ENCODE measurements at places on chromosomes 11 and 22.
A peak's percentile ranks its signal among the peaks of the same experiment; 100 is the strongest.

- DNase-seq, result no peak
Observed at GRCh38 chr11:62001450-62002191, 34.2 kb upstream of the FTH1 start.

DNA sequence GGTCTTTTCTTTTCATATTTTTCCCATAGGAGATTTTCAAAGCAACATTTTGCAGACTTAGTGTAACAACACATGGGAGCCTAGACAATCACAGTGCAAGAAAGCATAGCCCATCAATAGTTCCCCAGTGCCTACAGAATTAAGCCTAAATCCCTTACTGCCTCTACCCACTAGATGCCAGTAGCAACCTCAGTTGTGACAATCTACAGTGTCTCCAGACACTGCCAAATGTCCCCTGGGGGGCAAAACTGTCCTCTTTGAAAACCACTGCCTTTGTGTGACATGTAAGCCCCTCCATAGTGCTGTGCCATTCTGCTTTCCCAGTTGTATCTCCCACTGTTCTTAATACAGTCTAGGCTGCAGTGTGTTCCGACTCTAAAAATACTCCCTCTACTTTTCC, 1329.0 kb downstream of the LRRC4C start:
- DNase-seq, result no peak

DNA sequence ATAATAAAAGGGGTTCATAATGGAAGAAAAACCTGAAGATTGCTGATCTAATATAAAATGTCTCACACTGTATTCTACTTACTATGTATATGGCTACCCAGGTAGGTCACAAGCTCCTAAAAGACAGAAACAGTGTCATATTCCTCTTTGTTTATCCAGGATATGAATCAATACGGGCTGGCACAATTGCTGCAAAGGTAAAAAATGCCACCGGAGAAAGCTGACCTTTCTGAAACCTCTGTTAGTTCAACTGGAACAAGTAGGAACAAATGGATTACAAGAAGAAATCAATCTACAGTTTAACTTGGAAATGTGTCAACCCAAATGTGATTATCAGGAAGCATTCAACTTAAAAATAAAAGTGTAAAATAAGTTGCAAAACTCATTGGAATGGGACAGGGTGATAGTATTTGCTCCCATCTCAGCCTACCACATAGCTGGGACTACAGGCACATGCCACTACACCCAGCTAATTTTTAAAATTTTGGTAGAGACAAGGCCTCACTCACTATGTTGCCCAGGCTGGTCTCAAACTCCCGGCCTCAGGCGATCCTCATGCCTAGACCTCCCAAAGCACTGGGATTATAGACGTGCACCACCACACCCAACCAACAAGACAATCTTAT, 27.6 kb downstream of the SLC35F2 start:
- DNase-seq, result no peak

DNA sequence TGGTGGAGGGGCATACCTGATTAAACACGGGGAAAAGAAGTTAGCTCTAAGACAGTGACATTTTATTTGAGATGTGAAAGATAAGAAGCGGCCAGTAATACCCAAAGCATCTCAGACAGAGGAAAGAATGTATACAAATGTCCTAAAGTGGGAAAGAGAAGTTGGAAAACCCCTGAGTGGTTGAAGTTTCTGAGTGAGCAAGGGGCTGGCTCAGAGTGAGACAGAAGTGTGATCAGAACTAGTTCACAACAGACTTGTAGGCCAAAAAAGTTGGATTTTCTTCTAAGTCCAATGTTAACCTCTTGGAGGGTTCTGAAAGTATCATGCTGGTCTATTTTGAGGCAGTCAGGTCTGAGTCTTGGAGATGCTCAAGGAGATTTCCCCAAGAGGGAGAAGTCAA, 608.7 kb downstream of the SOX6 start:
- DNase-seq, result no peak

- no peak for DNase-seq
Observed at GRCh38 chr11:77345621-77346020, 44.1 kb upstream of the GDPD4 start.

GRCh38 chr11:27717377-27717776, 17.1 kb upstream of the BDNF start:
- no peak for DNase-seq

DNA sequence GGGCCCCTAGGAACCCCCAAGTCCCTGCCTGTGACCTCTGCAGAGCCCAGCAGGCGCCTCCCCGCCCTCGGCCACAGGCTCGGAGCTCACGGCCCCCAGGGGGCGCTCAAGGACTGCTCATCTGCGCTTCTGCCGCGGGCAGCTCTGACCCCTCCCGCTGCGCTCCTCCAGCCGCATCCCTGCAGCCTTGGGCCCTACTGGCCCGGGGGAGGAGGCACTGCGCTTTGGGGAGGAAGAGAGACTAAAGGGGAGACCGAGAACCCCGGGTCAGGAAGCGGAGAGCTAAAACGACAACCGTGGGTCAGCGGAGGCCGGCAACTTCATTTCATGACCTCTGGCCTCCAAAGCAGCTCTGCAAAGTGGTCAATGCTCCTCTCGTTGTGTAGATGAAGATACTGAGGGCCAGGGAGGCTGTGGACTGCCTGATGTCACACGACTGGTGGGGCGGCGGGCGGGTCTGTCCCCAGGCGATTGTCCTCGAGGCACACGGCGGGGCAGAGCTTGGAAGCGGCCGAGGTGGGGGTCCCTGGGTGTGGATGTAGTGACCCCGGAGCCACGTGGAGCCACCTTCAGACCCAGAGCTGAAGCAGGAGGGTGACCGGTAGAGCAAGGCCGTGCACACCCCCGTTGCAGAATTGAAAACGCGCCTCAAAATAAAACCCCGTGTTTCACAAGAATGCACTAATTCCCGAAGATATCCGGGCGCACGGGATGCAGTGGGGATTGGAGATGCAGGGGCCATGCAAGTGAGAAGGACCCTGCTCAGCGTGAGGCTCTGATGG, 2.7 kb upstream of the KRTAP5-6 start:
- DNase-seq, result peak; percentile 70

- no peak for DNase-seq
Observed at GRCh38 chr11:13008625-13009475, at the start of gene RASSF10. TSS of gene RASSF10 (plus strand) at chr11:13009316. CDS start at chr11:13009577, 261 bp downstream.

DNA sequence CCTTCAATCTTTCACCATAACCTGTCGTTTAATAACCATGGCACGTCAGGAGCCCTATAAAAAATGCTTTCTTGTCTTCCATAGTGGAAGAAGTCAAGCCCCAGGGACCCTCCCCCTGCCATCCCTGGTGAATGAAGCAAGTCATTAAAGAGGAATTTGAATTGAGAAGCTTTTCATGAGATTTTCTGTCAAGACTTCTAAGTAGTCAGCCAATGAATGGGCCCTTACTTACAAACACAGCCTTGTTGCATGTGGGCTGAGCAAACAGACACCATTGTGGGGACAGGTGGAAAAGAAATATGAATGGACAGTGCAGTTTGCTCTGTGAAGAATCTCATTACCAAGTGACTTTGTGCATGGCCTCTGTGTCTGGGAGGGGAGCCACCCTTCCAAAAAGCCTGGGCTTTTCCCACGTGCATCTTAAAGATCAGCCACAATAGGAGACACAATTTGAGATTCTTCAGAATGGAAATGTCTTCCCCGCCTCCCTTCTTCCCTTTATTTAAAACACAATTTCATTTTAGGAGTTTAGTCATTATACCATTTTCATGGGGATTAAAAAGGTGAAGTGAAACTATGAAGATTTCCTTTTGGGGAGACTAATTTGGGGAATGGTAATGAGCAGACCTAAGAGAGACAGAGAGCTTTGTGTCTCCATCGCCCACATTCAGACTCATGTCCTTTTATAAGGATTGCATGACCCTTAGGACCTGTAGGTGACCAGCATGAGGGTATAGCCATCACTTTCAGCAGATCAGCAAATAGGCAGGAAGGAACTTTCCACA, 152.0 kb downstream of the LRRC4C start:
- no peak for DNase-seq

- no peak for DNase-seq
Observed at GRCh38 chr11:57775491-57775890, 13.9 kb downstream of the CTNND1 start.

- DNase-seq, result no peak
Observed at GRCh38 chr11:115676206-115676605, 172.0 kb upstream of the CADM1 start.

- no peak for DNase-seq
Observed at GRCh38 chr11:11414996-11415395, 61.9 kb upstream of the CSNK2A3 start.

GRCh38 chr11:9280655-9281301, 15.6 kb upstream of the DENND5A start:
- no peak for DNase-seq

GRCh38 chr11:93857413-93858120, 7.1 kb upstream of the VSTM5 start:
- no peak for DNase-seq

- no peak for DNase-seq
Observed at GRCh38 chr22:31944700-31945442, 536 bp downstream of the YWHAH start.

- no peak for DNase-seq
Observed at GRCh38 chr22:49564054-49564453, 263.6 kb downstream of the BRD1 start.

DNA sequence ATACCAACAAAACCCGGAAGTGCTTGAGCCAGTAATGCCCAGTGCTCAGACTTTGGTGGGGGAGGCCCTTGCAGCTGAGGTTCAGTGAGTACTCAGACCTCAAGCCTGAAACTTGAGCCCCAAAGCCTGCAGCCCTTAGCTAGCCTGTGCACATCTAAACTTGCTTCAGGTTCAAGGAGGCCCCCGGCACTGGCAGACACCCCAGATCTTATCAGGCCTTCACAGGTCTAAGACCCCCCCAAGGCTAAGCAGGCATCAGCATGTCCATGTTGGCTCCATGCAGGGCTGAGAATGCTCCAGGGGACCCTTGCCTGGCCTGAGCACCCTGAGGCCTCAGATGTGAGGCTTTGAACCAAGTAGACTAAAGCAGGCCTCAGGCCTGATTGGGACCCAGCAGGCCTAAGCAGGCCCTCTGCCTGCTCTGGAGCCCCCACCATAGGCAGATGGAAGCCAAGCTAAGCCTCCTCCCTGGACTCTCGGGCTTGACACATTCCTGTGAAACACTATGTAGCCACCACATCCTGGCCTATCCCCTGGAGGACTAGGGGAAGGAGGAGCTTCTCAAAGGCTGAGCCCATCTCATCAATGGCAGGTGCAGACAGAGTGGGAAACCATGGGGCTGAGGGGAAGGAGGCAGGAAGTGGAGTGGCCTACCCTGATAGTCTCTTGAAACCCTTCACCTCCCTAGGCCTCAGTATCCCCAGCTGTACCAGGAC, 1.2 kb upstream of the CASTOR1 start:
- DNase-seq, result no peak

- no peak for DNase-seq
Observed at GRCh38 chr11:20589796-20590195, 9.6 kb upstream of the SLC6A5 start.

GRCh38 chr11:66987158-66987620, 12.1 kb downstream of the C11orf86 start:
- DNase-seq, result no peak

GRCh38 chr11:80441821-80442220, 1001.0 kb upstream of the TENM4 start:
- DNase-seq, result no peak

GRCh38 chr22:33781411-33781810, 138.9 kb downstream of the LARGE1 start:
- DNase-seq, result no peak

DNA sequence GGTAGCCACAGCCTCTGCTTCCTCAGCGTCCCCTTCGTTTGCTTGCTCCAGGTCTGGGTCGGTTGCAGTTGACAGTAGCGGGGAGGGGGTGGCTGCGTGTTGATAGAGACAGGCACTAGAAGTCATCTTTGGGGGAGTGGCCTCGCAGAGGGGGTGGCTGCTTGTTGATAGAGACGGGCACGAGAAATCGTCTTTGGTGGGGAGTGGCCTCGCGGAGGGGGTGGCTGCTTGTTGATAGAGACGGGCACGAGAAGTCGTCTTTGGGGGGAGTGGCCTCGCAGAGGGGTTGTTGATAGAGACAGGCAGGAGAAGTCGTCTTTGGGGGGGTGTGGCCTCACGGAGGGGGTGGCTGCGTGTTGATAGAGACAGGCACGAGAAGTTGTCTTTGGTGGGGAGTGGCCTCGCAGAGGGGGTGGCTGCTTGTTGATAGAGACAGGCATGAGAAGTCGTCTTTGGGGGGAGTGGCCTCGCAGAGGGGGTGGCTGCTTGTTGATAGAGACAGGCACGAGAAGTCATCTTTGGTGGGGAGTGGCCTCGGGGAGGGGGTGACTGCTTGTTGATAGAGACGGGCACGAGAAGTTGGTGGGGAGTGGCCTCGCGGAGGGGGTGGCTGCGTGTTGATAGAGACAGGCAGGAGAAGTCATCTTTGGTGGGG, 328.3 kb downstream of the TBC1D22A start:
- no peak for DNase-seq

DNA sequence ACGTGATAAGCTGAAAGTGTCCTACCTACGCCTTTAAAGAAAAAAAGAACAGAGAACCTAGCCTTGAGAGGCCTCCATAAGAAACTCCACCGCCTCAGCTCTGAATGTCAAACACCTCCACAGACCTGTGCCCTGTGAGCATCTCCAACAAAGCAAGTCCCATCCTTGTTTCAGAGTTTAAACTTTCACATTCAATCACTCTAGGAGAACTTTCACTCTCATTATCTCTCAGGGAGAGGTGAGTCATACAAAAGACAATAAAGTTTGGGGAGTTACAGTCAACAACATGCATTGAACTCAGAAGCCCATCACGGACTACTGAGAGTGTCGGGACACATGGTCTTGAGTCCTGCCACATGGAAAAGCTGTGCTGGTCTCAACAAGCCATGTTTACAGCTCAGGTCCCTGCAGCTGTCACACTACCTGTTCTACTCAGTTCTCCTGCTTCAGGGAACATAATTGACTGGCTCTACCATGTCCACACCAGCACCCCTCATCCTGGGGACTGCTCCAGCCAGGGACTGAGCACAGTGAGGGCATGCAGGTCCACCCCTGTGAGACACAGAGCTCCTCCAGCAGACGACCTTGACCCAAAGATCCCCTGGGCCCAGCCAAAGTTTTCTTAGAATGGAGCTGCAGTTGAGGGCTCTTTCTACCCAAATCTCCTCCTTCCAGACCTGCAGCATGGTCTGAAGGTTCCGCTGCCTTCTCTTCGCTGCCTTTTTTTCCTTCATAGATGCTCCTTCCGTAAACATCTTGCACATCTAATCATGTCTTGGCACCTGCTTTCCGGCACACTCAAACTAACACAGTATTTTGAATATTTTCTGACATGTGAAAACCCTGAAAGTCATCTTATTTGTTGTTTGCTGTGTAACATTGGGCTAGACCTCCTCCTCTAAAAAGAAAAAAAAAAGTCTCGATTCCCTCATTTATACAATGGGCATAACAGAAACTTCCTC, 114.9 kb downstream of the ETS1 start:
- peak; percentile 49 for DNase-seq
